Gastrocnemius medialis (tissue), 4 donors: ENCODE measurements at places on chromosomes 2 and 18. TPM values are rescaled to one million over a fixed set of nuclear protein-coding genes. Genes with fewer than 3 reads are reported as not detected.

AQP12A gene
- total RNA-seq: not detected

- H3K27ac ChIP-seq: peak overlapping the region; percentile 97
- no peaks in the 10 kb centered on the region for H3K27me3 ChIP-seq
- H3K4me3 ChIP-seq: peak overlapping the region; percentile 86
- peak; percentile 56 for DNase-seq
- peaks cover 57% of the 10 kb centered on the region for H3K4me1 ChIP-seq
These were observed 1.1 kb downstream of the BIN1 start for GRCh38 chr2:127105656-127106456.

DNA sequence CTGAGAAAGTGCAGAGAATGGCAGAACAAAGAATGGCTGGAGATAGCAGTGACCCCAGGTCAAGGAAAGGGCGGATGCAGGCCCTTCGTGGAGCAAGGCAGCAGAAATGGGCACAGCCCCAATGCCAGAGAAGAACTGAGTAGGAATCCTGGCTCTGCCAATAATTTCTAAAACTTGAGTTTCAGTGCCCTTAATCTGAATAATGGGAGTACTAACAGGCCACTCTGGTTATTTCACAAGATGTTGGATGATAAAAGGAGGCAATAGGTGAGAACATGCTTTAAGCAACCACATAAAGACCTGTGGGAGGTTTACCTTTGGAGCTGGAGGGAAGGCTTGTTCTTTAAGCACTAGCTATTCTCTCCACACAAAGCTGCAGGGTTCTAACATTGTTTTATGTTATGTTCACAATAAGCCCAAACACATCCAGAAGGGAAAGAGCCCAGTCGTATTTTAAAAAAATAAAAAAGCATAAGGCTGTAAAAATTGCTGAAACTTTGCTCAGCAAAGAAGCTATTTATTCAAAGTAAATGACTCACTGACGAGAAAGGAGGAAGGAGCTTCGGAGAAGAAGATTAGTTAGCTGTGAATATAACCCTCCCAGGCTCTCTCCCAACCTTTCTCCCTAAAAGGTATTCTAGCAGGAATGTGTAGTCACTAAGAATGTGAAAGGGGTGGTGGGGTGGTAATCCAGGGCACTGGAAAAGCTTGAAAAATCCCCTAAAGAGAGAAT is 470.2 kb downstream of the TXNL1 start:
- DNase-seq: no peak
- no peaks in the 10 kb centered on the region for H3K27me3 ChIP-seq
- no peak overlapping the region for H3K27ac ChIP-seq

HAAO gene
- total RNA-seq: 2.5 TPM

DNA sequence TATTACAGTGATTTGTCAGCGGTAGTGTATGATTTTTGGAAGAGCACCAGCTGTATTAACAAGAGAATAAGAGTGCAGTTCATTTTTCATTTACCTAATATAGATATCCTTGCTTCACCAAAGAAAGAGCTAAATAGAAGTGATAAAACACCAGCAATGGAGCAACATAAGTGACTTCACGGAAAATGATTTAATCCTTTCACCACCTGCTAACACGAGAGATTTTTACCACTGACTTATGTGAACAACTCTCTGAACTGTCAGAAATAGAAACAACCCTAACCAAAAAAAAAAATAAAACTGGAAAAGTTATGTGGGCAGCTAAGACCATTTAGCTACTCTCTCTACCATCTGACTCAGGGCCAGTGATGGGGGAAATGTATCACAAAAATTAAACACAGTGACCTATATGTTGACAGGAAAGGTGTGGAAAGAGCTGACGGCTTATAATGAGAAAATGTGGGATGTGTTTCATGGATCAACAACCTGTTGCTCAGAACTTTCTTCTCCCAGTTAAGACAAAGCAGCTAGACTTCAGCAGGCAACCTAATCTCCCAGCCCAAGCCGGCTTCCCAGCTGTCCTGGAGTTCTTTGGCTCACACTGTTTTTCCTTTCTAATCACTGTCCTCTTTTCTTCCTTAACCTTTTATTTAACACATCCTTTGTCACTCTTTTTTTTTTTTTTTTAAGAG is 272.7 kb downstream of the SS18 start:
- DNase-seq: no peak
- no peaks in the 10 kb centered on the region for H3K36me3 ChIP-seq
- no peaks in the 10 kb centered on the region for H3K4me1 ChIP-seq

ABHD1 gene
- 1.3 TPM for total RNA-seq

DNA sequence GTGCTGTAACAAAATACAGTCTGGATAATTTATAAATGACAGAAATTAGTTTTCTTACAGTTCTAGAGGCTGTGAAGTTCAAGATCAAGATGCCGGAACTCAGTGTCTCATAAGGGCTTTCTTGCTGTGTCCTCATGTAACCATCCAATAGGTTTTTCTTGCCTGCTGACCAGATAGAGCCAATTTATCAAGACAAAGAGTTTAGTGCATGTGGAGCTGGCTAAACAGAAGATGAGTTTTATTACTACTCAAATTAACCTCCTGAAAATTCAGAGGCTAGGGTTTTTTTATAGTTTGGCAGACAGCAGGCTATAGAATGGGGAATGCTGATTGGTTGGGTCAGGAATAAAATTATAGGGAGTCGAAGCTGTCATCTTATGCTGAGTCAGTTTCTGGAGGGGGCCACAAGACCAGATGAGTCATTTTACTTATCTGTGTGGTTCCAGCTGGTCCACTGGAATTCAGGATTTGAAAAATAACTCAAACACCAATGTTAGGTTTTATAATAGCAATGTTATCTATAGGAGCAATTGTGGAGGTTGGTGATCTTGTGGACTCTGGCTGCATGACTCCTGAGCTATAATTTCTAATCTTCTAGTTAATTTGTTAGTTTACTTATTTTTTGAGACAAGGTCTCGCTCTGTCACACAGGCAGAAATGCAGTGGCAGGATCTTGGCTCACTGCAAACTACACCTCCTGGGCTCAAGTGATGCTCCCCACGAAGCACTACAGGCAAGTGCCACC is 3.2 kb upstream of the PDK1 start:
- H3K36me3 ChIP-seq: no peaks in the 10 kb centered on the region
- peaks cover 8% of the 10 kb centered on the region for H3K4me1 ChIP-seq
- no peak overlapping the region for H3K4me3 ChIP-seq
- DNase-seq: no peak

TMEFF2 gene
- not detected for total RNA-seq

DNA sequence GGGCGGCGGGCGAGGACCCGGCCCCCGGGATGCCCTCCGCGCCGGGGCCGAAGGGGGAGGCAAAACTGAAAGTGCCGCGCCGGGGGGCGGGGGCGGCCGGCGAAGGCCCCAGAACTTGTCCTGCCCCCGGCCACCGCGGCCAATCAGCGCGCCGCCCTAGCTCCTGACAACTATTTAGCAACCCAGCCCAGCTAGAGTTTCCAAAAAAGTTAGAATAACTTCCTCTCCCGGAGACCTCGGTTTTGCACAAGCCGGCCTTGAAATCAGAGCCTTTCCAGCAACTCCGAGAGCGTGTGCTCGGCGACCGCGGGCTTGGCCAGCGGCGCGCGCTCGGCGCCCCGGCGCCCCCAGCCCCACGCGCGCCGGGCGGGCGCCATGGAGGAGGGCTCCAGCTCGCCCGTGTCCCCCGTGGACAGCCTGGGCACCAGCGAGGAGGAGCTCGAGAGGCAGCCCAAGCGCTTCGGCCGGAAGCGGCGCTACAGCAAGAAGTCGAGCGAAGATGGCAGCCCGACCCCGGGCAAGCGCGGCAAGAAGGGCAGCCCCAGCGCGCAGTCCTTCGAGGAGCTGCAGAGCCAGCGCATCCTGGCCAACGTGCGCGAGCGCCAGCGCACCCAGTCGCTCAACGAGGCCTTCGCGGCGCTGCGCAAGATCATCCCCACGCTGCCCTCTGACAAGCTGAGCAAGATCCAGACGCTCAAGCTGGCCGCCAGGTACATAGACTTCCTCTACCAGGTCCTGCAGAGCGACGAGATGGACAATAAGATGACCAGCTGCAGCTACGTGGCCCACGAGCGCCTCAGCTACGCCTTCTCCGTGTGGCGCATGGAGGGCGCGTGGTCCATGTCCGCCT is at the start of gene TWIST2:
TSS of gene TWIST2 (plus strand) at position 245 of the 850 bp plus-strand sequence. CDS start at position 376, 131 bp downstream.
- H3K4me1 ChIP-seq: peaks cover 4% of the 10 kb centered on the region
- peak; percentile 70 for DNase-seq
- H3K4me3 ChIP-seq: peak within 1 kb of the TSS; percentile 63
- H3K27me3 ChIP-seq: peaks cover 56% of the 10 kb centered on the region

- H3K36me3 ChIP-seq: no peaks in the 10 kb centered on the region
- H3K4me1 ChIP-seq: no peaks in the 10 kb centered on the region
These were observed 8.5 kb downstream of the RAX start for GRCh38 chr18:59264651-59265245.

- DNase-seq: no peak
- H3K27ac ChIP-seq: no peak overlapping the region
- H3K4me1 ChIP-seq: peaks cover 11% of the 10 kb centered on the region
- no peak overlapping the region for H3K4me3 ChIP-seq
- no peaks in the 10 kb centered on the region for H3K27me3 ChIP-seq
- H3K36me3 ChIP-seq: no peaks in the 10 kb centered on the region
These were observed 5.8 kb upstream of the SLC20A1 start for GRCh38 chr2:112639936-112640335.

WNT10A gene
- total RNA-seq: not detected

GRCh38 chr2:69013142-69013839 is at the start of gene ANTXR1:
Gene ANTXR1, plus strand, starts transcription at chr2:69013179. Its CDS starts 321 bp downstream, at chr2:69013500.
- H3K4me1 ChIP-seq: peaks cover 18% of the 10 kb centered on the region
- peak within 1 kb of the TSS; percentile 71 for H3K4me3 ChIP-seq
- peak; percentile 32 for DNase-seq
- H3K36me3 ChIP-seq: no peaks in the 10 kb centered on the region
